Ascending aorta (tissue), 2 donors: ENCODE measurements at places on chromosomes 6 and 20.

DNA sequence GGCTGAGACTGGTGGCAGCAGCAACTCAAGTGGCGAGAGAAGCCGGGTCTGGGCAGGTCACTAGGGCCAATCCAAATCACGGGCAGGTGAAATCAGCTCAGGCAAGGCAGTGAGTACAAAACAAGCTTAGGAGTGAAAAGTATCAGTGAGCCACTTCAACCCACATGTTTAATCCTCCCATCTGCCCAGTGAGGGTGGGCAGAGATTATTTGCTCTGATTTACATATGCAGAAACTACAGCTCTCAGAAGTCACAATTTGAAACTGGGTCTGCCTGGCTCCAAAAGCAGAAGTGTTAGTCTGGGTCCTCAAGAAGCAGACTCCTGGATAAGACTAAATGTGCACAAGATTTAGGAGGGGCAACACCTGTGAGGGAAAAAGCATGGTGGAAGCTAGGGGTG lies 173.7 kb upstream of the LRFN2 start:
- H3K27ac ChIP-seq = no peak overlapping the region
- H3K27me3 ChIP-seq = no peaks in the 10 kb centered on the region
- no peaks in the 10 kb centered on the region for H3K36me3 ChIP-seq
- H3K4me1 ChIP-seq = peaks cover 3% of the 10 kb centered on the region
- H3K4me3 ChIP-seq = no peak overlapping the region

- no peaks in the 10 kb centered on the region for H3K27me3 ChIP-seq
- H3K27ac ChIP-seq = no peak overlapping the region
- DNase-seq = no peak
- H3K4me1 ChIP-seq = no peaks in the 10 kb centered on the region
Measured at GRCh38 chr20:11906626-11907480, 10.8 kb upstream of the BTBD3 start.

DNA sequence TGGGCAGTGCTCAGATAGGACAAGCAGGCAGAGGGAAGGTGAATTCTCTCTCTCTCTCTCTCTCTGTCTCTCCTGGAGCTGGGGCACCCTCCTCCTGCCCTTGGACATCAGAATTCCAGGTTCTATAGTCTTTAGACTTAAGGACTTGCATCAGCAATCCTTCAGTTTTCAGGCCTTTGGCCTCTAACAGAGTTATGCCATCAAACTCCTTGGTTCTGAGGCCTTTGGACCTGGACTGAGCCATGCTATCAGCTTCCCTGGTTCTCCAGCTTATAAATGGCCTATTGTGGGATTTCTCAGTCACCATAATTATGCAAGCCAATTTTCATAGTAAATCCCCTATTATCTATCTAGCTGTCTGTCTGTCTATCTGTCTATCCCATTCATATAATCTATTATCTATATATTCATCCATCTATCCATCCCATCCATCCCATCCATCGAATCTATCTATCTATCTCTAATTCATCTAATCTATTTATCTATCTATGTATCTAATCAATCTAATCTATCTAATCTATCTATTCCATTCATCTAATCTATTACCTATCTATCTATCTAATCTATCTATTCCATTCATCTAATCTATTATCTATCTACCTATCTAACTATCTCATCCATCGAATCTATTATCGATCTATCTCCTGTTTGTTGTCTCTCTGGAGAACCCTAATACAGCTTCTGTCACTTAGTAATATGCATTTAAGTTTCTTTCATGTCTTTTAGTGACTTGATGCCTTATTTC lies 48.2 kb upstream of the HIVEP1 start:
- no peak overlapping the region for H3K27ac ChIP-seq
- H3K36me3 ChIP-seq = no peaks in the 10 kb centered on the region
- H3K4me1 ChIP-seq = no peaks in the 10 kb centered on the region
- no peak overlapping the region for H3K4me3 ChIP-seq
- no peaks in the 10 kb centered on the region for H3K27me3 ChIP-seq

DNA sequence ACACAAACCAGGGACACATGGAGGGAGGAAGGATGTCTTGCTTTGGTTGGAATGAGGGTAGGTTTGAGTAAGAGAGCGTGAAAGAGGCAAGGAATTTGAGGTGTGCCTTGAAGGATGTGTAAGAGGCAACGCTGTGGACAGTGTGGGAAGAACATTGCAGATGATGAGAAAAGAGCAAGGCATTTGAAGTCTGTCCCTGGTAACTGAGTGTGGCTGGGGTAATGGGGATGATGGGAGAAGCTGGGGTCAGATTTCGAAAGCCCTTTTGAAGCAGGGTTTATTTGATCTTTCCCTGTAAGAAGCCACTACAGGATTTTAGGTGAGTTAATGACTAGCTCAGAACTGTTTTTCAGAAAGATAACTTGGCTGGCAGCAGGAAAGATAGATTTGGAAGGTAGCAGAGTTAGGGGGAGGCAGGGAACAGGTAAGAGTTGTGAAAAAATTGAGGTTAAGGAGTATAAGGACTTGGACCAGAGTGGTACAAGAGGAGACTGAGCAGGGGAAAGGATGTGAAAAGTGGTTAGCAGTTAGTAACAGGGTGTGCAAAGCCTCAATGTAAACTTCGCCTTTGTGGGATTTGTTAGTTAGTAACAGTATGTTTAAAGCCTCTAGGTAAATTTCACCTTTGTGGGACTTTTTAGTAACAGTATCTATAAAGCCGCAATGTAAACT lies 17.7 kb downstream of the UTRN start:
- no peaks in the 10 kb centered on the region for H3K36me3 ChIP-seq
- no peak overlapping the region for H3K27ac ChIP-seq
- DNase-seq = no peak

DNA sequence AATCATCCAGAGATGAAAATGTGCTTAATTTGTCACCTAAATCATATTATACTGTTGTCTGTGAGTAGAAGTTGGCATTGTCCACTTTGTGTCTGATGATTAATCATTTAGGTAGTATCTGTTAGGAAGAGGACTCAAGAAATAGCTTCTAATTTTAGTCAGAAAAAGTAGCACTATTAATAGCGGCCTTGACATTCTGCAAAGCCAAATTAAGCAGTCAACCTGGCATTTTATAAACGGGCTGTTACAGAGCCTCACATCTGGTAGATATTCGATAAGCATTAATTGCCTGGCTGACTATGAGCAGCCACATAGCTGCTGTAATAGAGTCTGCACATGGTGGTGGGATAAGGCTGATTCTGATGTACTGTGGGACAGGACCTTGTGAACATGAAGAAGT lies 99.5 kb downstream of the KLHL32 start:
- H3K4me3 ChIP-seq = no peak overlapping the region
- H3K4me1 ChIP-seq = no peaks in the 10 kb centered on the region
- H3K27me3 ChIP-seq = no peaks in the 10 kb centered on the region
- no peak for DNase-seq
- no peaks in the 10 kb centered on the region for H3K36me3 ChIP-seq

GRCh38 chr6:169539176-169539897 lies 162.5 kb downstream of the WDR27 start:
- no peaks in the 10 kb centered on the region for H3K36me3 ChIP-seq
- H3K27ac ChIP-seq = no peak overlapping the region
- H3K27me3 ChIP-seq = no peaks in the 10 kb centered on the region
- DNase-seq = no peak
- H3K4me3 ChIP-seq = no peak overlapping the region

DNA sequence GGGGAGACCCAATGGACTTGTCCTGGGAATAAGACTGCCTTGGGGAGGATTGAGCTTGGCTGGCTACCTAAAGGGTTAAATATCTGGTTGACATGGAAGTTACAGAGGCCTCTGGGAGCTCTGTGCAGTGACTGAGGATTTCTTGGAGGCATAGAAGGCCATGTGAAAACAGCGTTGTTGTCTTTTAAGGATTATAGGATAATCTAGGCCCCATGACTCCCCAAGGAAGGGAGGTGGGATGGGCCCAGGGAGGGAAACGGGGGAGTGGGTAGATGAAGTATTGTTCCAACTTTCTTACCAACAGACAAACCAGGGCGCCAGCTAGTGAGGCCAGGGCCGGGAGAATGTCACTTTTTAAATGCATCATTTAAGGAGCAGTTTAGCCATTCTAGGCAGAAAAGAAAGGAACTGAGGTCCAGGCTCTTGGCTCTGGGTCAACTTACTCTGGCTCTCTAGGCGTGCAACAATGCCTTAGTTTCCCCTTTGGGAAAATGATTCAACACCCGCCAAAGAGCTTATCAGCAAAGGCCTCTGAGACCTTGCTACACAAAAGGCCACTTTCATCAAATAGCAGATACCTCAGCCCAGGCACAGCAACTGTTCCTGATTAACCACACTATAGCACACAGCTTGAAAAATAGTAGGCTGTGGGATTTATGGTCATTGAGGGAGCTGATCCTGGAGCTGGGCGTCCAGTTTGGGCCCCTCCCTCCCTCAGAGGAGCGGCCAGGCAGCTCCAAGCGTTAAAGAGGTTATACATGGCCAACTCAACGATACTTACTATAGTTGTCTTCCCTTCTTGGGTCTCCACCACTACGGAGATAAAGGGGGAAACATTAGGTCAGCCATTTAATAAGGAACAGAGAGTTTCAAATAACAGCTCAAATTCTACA lies 7.0 kb downstream of the MRPS18A start:
- DNase-seq = no peak
- no peak overlapping the region for H3K27ac ChIP-seq
- peaks cover 60% of the 10 kb centered on the region for H3K36me3 ChIP-seq
- no peaks in the 10 kb centered on the region for H3K4me1 ChIP-seq
- no peaks in the 10 kb centered on the region for H3K27me3 ChIP-seq
- no peak overlapping the region for H3K4me3 ChIP-seq

- no peak overlapping the region for H3K4me3 ChIP-seq
- H3K27me3 ChIP-seq = no peaks in the 10 kb centered on the region
- peaks cover 13% of the 10 kb centered on the region for H3K36me3 ChIP-seq
- no peak for DNase-seq
- peaks cover 10% of the 10 kb centered on the region for H3K4me1 ChIP-seq
Measured at GRCh38 chr6:44258921-44259320, 1.6 kb upstream of the SLC35B2 start.

GRCh38 chr20:41145821-41146620 lies 8.7 kb downstream of the PLCG1 start:
- no peaks in the 10 kb centered on the region for H3K27me3 ChIP-seq
- no peak for DNase-seq
- no peaks in the 10 kb centered on the region for H3K36me3 ChIP-seq
- H3K27ac ChIP-seq = peak overlapping the region; percentile 95
- no peak overlapping the region for H3K4me3 ChIP-seq
- peaks cover 48% of the 10 kb centered on the region for H3K4me1 ChIP-seq

DNA sequence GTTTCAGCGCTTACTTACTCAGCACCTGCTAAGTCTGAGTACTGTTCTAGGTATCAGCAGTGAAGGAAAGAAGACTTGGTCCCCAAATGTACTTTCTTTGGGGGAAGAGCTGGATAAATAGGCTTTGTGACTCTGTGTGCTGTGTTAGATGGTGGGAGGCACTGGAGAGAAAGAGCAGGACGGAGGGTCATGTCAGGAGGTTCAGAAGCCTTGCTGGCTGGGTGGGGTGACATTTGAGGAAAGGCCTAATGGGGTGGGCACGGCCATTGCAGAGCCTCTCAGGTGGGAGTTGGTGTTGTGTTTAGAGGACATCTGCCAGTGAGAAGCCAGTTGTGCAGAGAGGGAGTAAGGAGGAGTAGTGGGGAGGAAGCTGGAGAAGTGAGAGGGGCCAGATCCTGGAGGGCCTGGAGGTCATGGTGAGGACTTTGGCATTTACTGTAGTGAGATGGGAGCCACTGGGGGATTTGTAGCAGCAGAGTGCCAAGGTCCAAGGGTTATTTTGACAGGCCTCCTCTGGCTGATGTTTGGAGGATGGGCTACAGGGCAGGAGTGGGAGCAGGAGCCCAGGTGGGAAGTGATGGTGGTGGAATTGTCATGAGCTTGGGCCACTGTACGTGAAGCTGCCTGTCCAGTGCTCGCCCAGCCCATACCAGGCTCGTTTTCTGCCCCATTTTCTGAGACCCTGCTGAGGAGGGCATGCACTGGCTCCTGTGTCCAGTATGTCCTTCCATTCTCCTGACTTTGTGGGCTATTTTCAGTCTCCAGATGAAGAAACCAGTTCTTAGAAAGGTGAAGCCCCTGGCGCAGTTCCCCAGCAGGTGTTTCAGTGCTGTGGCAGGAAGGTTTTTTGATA lies 886 bp downstream of the SDCBP2 start:
- H3K4me3 ChIP-seq = no peak overlapping the region
- H3K36me3 ChIP-seq = peaks cover 4% of the 10 kb centered on the region
- DNase-seq = peak; percentile 56
- H3K4me1 ChIP-seq = peaks cover 33% of the 10 kb centered on the region
- peak overlapping the region; percentile 99 for H3K27ac ChIP-seq
- no peaks in the 10 kb centered on the region for H3K27me3 ChIP-seq

- no peak overlapping the region for H3K27ac ChIP-seq
- H3K4me3 ChIP-seq = no peak overlapping the region
- no peaks in the 10 kb centered on the region for H3K36me3 ChIP-seq
- no peaks in the 10 kb centered on the region for H3K4me1 ChIP-seq
- no peak for DNase-seq
Measured at GRCh38 chr6:46606338-46606737, 46.3 kb downstream of the CYP39A1 start.

DNA sequence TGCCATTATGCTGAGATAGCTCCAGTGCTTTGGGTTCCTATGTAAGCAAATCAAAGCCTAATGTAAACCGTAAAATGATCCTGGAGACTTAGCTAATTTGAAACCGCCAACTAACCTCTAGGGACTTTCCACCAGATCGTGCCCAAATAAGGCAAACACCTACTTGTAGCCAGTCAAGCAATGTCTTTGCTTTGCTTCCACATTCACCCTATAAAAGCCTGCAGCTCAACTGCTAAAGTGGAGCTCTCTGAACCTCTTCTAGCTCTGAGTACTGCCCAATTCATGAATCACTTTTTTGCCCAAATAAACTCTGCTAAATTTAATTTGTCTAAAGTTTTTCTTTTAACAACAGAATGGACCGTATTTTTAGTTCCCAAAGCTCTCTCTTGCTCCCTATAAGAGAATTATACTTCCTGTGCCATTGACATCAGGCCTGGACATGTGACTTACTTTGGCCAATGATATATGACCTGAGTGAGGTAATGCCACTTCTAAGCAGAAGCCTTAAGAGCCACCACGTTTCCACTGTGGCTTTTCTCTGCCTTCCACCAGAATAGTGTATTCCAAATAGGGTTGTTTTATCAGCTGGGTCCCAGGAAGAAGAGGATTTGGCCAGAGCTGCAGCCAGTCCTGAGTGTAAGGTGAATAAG lies 34.8 kb upstream of the PSMF1 start:
- no peak overlapping the region for H3K4me3 ChIP-seq
- no peaks in the 10 kb centered on the region for H3K27me3 ChIP-seq
- H3K4me1 ChIP-seq = no peaks in the 10 kb centered on the region
- no peak overlapping the region for H3K27ac ChIP-seq

GRCh38 chr6:55286824-55287223 lies 40.4 kb upstream of the GFRAL start:
- no peak overlapping the region for H3K4me3 ChIP-seq
- H3K4me1 ChIP-seq = no peaks in the 10 kb centered on the region
- no peak for DNase-seq
- no peak overlapping the region for H3K27ac ChIP-seq
- H3K36me3 ChIP-seq = no peaks in the 10 kb centered on the region

- no peak overlapping the region for H3K4me3 ChIP-seq
- no peaks in the 10 kb centered on the region for H3K36me3 ChIP-seq
- H3K27me3 ChIP-seq = no peaks in the 10 kb centered on the region
- no peaks in the 10 kb centered on the region for H3K4me1 ChIP-seq
Measured at GRCh38 chr6:74404366-74404765, 708.4 kb downstream of the CD109 start.

GRCh38 chr6:37585937-37586336 lies 86.2 kb upstream of the CCDC167 start:
- DNase-seq = no peak
- H3K36me3 ChIP-seq = no peaks in the 10 kb centered on the region
- no peaks in the 10 kb centered on the region for H3K27me3 ChIP-seq
- H3K27ac ChIP-seq = no peak overlapping the region
- H3K4me1 ChIP-seq = no peaks in the 10 kb centered on the region

GRCh38 chr20:51800872-51801121 lies 1.5 kb downstream of the SALL4 start:
- H3K27me3 ChIP-seq = peaks cover 26% of the 10 kb centered on the region
- DNase-seq = no peak
- no peaks in the 10 kb centered on the region for H3K36me3 ChIP-seq
- peak overlapping the region; percentile 51 for H3K4me3 ChIP-seq
